ENCODE measurements at places on chromosomes 5 and 9. TPM values are rescaled to one million over a fixed set of nuclear protein-coding genes. Genes with fewer than 3 reads are reported as not detected.

Gene SLCO6A1
- not detected for total RNA-seq

Gene ECSCR
- total RNA-seq = 345 TPM

Gene JADE2
- total RNA-seq = 24.7 TPM

Gene BBLN
- total RNA-seq = 274 TPM

Gene TAF1L
- total RNA-seq = not detected

Gene OR4F3
- not detected for total RNA-seq

Gene PCDHGA7
- 5.3 TPM for total RNA-seq

Gene SHISAL2B
- total RNA-seq = not detected

Gene OXCT1
- 9.0 TPM for total RNA-seq

Gene ROPN1L
- total RNA-seq = 4.2 TPM

Gene SMIM32
- total RNA-seq = not detected

Gene LRRC19
- not detected for total RNA-seq

Gene NR2F1
- total RNA-seq = 55.4 TPM

Gene RGS7BP
- total RNA-seq = 24.1 TPM

Gene LTC4S
- not detected for total RNA-seq

Gene TRMO
- total RNA-seq = 29.9 TPM

Gene ENHO
- total RNA-seq = not detected

Gene FOXD4L3
- not detected for total RNA-seq

Gene TNC
- 27.0 TPM for total RNA-seq

Gene CKMT2
- 0.34 TPM for total RNA-seq

Gene MORN5
- not detected for total RNA-seq

Gene SNAPC4
- 20.6 TPM for total RNA-seq

Gene SPATA31C1
- total RNA-seq = not detected

Gene DMRT3
- total RNA-seq = 0.47 TPM

Gene C5orf24
- 71.4 TPM for total RNA-seq

Gene TAS2R1
- not detected for total RNA-seq

Gene BRD8
- 27.3 TPM for total RNA-seq

Gene ENTPD2
- total RNA-seq = not detected

Gene FIBCD1
- not detected for total RNA-seq

Gene IFNA5
- not detected for total RNA-seq

Gene BHMT2
- 0.76 TPM for total RNA-seq

Gene CERCAM
- total RNA-seq = 81.3 TPM

Gene CAMK2A
- total RNA-seq = not detected

Gene CNTNAP3
- total RNA-seq = 10.9 TPM

Gene FOXD4L6
- total RNA-seq = not detected

Gene TCF7
- 1.3 TPM for total RNA-seq

Gene PCDHGB5
- total RNA-seq = 27.2 TPM

Gene LRRC14B
- total RNA-seq = not detected

Gene GARIN3
- not detected for total RNA-seq
